ENCODE measurements at places on chromosomes 16 and 17.
A peak's percentile ranks its signal among the peaks of the same experiment; 100 is the strongest.

DNA sequence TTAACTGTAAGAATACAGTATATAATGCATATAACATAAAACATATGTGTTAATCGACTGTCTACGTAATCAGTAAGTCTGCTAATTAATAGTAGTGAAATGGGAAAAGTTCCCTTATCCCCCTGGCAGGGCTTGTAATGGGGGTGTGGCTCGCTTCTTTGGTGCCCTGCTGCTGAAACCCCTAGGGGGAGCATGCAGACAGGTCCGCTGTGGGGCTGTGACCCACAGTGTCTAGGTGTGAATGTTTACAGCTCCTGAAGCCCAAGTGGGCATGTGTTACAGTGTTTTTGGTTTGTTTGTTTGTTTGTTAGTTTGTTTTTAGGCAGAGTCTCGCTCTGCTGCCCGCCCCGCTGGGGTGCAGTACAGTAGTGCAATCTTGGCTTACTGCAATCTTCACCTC, 495.7 kb downstream of the SHISA9 start:
- DNase-seq: no peak

DNA sequence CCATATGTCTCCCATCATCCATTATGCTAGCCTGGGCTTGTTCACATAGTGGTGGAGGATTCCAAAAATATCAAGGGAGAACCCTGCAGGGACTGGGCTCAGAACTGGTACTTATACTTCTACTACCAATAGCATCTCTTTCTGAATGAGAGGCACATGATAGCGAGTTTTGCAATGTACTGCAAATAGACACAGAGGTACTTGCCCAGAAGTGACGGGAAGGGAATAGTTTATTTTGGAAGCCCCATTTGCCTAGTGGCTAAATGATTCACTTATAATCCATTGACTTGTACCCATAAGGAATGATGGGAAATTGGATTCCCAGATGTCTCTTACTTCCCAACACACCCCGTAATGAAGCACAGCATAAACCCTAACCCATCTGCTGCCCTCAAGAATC, 124.8 kb upstream of the ERCC4 start:
- DNase-seq: no peak

DNA sequence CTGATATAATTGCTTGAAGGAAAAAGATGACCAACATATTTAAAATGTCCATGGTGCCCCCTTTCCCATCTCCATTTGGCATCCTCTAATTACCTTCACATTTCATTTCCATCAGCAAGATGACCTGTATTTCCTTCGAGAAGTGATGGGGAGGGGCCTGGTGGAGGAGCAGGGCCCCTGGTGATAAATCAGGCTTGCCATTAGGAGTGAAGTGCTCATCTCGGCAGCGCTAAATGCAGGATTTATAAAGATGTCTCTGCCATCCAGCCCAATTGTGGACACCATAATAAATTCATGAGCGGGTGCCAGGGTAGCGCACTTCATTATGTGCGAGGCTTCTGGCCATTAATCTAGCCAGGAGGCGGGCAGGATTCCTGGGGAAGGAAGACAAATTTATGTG, 101.5 kb upstream of the IRX6 start:
- no peak for DNase-seq

DNA sequence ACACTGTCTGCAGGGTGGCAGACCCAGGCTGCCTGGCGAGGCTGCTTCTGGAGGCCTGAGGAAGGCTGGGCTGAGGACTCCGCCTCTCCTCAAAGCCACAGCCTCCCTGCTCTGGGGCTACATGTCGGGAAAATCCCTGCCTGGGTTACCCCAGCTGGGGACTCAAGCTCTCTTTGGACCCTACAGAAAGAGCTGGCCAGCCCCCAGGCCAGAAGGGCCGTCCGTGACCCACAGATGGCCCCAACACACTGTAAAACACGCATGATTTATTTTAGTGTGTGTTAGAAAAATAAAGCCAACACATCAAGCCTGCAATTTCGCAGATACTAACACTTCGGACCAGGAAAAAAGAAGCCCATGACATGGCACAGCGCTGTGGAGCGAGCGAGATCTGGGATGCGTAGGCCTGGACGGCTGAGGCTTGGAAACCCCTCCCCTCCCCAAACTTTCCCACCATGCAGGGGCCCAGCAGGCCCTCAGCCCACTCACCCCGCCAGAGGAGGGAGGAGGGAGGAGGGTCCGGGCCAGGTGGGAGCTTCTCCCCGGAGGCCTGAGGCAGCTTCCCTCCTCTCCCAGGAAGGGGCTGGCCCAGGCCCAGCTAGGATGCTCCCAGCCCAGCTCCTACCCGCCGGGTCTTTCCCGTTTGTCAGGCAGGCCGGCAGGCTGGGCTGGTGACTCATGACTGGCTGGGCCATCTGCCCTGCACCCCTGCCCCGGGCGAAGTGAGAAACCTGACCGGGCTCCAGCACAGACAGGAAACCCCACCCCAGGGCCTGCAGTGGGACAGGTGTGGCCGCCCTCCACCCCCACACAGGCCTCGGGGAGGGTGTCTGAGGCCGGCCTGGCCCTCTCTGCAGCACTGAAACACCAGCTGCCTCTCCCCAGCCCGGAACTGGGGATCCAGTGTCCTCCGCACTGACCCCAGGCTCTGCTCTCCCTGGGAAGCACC, 34.1 kb upstream of the SLC38A10 start:
- DNase-seq: peak; percentile 60

DNA sequence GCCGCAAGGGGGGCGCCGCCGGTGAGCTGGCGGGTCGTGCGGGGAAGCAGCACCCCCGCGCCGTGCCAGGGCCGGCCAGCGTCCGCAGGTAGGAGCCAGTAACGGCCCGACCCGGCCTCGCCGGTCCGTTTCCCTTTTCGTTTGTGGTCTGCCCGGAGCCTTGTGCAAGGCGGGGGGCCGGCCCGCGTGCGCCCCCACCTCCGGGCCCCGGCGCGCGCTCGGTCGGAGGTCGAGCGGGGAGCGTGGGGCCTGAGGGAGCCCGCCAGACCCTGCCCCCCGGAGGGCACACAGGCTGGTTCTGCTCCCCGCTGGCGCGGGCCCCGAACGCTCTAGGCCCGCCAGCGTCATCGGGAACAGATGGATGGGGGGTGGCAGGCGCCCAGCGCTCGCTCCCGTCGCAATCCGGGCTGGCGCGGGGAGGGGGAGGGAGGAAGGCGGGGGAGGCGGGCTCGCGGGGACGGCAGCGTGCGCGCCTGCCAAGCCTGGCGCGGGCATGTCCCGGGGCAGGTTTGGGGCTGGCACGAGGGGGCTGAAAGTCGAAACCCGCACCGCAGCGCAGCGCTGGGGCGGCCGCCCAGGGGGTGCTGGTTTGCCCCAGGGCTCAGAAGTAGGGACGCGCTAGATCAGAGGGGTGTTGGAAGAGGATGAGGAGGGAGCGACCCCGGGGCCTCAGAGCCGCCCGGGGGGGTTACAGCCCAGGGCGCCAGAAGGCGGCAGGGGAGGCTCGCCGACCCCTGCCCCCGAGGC, 1.5 kb upstream of the GSE1 start:
- peak; percentile 92 for DNase-seq

- no peak for DNase-seq
Observed at GRCh38 chr16:7914748-7915147, 582.1 kb downstream of the RBFOX1 start.

DNA sequence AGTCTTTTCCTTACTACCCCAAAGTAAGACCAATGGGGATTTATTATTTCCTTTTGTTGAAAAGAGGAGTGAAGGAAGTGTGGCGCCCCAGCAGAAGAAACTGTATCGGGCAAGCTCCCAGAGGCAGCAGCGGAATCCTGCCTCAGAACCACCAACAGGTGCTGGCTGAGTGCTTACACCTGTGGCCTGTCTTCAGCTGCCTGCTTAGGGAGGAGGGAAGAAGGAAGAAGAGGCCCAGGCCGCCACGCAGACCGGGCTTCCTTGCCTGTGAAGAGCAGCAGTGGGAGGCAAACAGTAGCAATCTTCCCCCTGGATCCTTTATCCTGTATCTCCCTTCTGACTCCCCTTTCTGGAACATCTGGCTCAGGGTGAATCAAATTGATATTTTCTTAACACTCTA, 134.7 kb downstream of the AATF start:
- no peak for DNase-seq

DNA sequence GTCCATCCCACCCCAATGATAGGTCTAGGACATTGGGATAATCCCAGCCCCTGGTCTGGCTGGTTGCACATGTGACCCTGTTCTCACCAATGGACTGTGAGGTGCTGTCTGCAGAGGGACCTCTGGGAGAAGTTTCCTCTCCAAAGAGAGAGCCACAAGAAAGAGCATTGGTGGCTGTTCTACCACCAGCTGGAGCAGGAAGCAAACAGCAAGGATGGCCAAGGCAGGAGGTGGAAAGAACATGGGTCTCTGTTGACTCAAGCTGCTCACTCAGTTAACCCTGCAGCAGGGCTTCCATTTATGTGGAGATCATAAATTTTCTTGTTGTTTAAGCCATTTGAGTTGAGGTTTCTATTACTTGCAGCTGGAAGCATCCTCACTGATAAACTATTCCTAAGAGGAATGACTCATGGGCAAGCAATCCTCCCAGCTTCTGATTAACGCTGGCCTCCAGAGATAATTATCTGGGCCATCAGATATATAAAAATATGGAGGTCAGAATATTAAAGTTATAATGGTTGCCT, 52.6 kb downstream of the CYB5B start:
- DNase-seq: no peak

DNA sequence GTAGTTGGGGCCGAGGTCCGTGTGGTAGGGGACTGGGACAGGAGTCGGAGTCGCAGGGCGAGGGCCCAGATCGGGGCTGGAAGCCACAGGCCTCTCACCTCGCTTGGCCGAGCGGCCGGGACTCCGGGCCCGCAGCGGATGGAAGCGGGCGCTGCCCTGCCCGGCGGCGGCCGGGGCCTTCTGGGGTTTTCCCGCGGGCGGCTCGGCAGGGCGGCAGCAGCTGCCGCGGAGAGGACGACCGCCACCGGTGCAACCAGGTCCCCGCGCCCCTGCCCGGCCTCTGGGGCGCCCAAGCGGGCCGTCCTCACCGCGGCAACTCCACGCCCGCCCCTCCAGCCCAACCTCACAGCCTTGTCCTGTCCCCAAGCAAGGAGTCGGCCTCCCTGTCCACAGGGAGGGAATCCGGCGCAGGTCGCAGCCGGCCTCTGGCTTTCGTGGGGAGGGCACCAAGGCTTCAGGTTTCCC, 15.6 kb upstream of the UTP6 start:
- peak; percentile 59 for DNase-seq

DNA sequence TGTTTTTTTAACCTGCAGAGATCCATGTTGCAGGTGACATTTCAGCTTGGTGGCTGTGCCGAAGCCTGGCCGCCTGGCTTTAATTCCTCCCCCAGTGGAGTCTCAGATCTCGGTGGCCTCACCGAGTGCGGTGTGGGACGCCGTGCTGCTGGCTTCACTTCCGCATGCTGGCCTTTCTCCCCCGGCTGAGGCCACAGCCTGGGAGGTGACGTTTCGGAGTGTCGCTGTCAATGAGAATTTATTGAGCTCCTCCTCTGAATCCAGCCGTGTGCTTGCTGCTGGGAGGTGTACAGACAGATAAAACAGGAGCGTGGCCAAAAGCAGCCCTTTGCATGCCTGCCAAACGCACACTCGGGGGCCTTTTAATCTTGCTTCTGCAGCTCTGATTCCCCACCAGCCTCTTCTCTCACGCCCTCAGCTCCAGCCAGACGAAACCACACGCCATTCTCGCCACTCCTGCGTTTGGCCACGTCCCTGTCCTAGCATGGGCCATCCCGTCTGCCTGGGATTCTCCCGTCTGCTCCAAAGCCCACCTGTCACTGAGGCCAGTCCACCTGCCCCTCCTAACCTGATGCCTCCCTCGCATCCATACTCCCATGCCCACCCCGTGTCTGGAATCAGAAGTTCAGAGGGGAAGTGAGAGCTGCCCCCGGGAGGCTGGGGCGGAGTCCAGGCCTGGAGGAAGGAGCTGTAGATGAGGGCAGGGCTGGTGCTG, 3.6 kb downstream of the GSE1 start:
- DNase-seq: peak; percentile 88
